ENCODE measurements at places on chromosomes 2 and 18. TPM values are rescaled to one million over a fixed set of nuclear protein-coding genes. Genes with fewer than 3 reads are reported as not detected.

- H3K4me3 ChIP-seq, result no peak overlapping the region
- H3K27me3 ChIP-seq, result no peaks in the 10 kb centered on the region
- H3K4me1 ChIP-seq, result peaks cover 20% of the 10 kb centered on the region
- no peak overlapping the region for H3K27ac ChIP-seq
- no peak for DNase-seq
These were observed 38.3 kb downstream of the IL1RL2 start for GRCh38 chr2:102224824-102225739.

DNA sequence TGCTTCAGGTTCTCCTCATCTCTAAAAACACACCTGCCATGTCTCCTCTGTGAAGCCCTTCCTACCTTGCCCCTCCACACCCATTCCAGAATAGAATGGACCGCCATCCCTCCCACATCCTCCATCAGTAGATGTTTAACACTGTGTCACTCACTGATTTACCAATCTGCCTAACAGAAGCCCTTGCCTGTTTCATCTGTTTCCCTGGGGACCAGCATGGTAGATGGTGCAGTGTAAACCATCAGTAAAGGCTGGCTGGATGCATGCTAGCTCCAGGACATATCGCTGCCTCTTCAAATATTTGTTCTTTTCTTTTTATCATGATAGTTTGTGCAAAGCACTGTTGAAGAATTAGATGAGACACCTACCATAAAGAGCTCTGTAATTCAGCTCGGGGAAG lies 271.4 kb downstream of the PIEZO2 start:
- no peaks in the 10 kb centered on the region for H3K4me1 ChIP-seq
- H3K27ac ChIP-seq, result no peak overlapping the region
- H3K4me3 ChIP-seq, result no peak overlapping the region
- DNase-seq, result no peak
- H3K36me3 ChIP-seq, result no peaks in the 10 kb centered on the region

GRCh38 chr2:82511894-82512293 lies 1947.2 kb downstream of the SUCLG1 start:
- H3K27ac ChIP-seq, result no peak overlapping the region
- no peaks in the 10 kb centered on the region for H3K27me3 ChIP-seq
- no peaks in the 10 kb centered on the region for H3K36me3 ChIP-seq
- no peak for DNase-seq

DNA sequence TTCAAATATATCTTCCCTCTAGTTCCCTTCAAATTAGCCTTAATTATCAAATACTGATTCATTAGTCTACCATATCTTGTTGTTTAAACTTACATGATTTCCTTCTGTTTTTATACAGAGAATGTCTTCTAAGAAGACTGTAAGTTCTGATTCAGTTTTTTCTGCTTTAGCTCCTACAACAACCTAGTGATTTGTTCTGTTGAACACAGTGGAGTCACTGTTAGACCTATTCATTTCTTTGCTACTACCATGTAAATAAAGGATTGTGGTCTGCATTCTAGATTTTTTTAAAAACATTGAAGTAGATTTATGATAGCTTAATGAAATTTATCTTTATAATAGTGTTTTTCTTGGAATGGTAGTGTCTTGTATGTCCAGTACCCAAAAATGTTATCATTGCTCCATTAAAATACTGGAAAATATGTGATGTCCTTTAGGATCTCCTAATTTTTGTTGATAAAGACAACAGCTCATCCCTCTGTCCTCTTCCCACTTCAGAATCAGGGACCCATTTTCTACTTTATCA lies 146.4 kb downstream of the MBD5 start:
- no peak for DNase-seq
- H3K36me3 ChIP-seq, result no peaks in the 10 kb centered on the region
- no peak overlapping the region for H3K27ac ChIP-seq
- no peak overlapping the region for H3K4me3 ChIP-seq
- no peaks in the 10 kb centered on the region for H3K27me3 ChIP-seq

CAPN14 gene
- 0.53 TPM for total RNA-seq

- peaks cover 33% of the 10 kb centered on the region for H3K36me3 ChIP-seq
- H3K27ac ChIP-seq, result no peak overlapping the region
- H3K4me1 ChIP-seq, result no peaks in the 10 kb centered on the region
- no peak overlapping the region for H3K4me3 ChIP-seq
These were observed 181.1 kb upstream of the PGAP1 start for GRCh38 chr2:197107291-197108269.

DNA sequence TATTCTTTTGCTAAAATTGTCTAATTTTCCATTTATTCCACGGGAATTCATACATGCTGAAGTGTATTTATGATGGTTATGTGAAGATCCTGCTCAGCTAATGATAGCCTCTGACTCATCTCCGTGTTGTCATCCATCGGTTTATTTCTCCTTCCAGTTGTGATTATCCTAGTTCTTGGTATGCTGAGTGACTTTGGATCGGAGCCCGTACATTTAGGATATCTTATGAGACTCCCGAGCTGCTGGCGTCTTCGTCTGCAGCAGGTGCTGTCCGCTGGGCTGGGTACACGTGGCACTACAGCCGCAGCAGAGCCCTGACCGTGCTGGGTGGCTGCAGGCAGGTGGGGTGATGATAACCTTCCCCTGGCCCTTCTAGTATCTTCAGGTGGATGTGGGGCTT lies 40.1 kb upstream of the GALR1 start:
- DNase-seq, result no peak
- H3K4me3 ChIP-seq, result no peak overlapping the region
- peak overlapping the region; percentile 63 for H3K27ac ChIP-seq
- H3K27me3 ChIP-seq, result no peaks in the 10 kb centered on the region

ARHGAP28 gene
- not detected for total RNA-seq

- DNase-seq, result peak; percentile 36
- no peaks in the 10 kb centered on the region for H3K27me3 ChIP-seq
- H3K4me1 ChIP-seq, result no peaks in the 10 kb centered on the region
- H3K27ac ChIP-seq, result no peak overlapping the region
- no peaks in the 10 kb centered on the region for H3K36me3 ChIP-seq
These were observed 1908.4 kb upstream of the PIK3C3 start for GRCh38 chr18:40046596-40046995.

AP1S3 gene
- total RNA-seq, result 0.96 TPM

DNA sequence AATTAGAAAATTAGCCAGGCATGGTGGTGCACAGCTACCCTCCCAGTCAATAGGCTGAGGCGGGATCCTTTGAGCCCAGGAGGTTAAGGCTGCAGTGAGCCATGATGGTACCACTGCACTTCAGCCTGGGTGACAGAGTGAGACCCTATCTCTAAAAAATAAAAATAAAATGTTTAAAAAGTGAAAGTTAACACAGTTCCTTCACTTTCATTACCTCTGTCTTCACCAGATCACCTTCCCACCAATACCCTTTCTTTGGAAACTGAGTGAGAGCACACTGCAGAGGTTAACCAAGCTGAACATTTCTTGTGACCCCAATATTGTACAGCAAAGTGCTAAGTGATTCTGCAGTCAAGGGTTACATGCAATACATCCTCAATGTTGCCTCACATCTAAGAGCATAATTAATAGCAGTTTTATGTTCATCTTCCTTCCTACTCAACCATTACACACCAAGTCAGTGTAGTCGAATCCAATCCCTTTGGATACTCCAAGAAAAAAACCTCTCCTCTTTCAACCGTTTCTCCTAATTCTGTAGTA lies 1.7 kb downstream of the L3MBTL4 start:
- no peak overlapping the region for H3K27ac ChIP-seq
- no peak overlapping the region for H3K4me3 ChIP-seq
- DNase-seq, result no peak
- H3K36me3 ChIP-seq, result no peaks in the 10 kb centered on the region
- no peaks in the 10 kb centered on the region for H3K4me1 ChIP-seq

GRCh38 chr2:62406573-62407043 lies 99.4 kb downstream of the TMEM17 start:
- H3K4me1 ChIP-seq, result no peaks in the 10 kb centered on the region
- no peaks in the 10 kb centered on the region for H3K27me3 ChIP-seq
- H3K36me3 ChIP-seq, result no peaks in the 10 kb centered on the region
- no peak overlapping the region for H3K27ac ChIP-seq

DNA sequence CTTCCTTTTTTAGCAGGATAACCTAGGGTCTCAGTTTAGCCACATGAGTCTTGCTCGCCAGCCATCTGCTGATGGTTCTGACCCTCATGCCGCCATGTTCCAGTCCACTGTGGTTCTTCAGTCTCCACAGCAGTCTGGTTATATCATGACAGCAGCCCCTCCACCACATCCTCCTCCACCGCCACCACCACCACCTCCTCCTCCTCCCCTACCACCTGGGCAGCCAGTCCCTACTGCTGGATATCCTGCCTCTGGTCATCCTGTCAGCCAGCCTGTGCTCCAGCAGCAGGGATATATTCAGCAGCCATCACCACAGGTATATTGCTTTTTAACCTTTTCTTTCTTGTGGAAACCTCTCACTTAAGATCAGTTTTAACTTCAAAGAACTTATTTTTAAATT lies 89.9 kb upstream of the UBXN4 start:
- H3K27me3 ChIP-seq, result no peaks in the 10 kb centered on the region
- no peak for DNase-seq
- no peak overlapping the region for H3K27ac ChIP-seq
- no peak overlapping the region for H3K4me3 ChIP-seq
- H3K36me3 ChIP-seq, result peaks cover 9% of the 10 kb centered on the region

GRCh38 chr2:16043192-16043591 lies 102.8 kb downstream of the MYCN start:
- no peak for DNase-seq
- H3K36me3 ChIP-seq, result no peaks in the 10 kb centered on the region
- H3K4me3 ChIP-seq, result no peak overlapping the region
- no peaks in the 10 kb centered on the region for H3K27me3 ChIP-seq
- no peaks in the 10 kb centered on the region for H3K4me1 ChIP-seq
- no peak overlapping the region for H3K27ac ChIP-seq

ACTG2 gene
- not detected for total RNA-seq

RPRM gene
- total RNA-seq, result not detected

VSNL1 gene
- not detected for total RNA-seq

- no peak for DNase-seq
- no peaks in the 10 kb centered on the region for H3K27me3 ChIP-seq
- no peaks in the 10 kb centered on the region for H3K36me3 ChIP-seq
These were observed 1.4 kb upstream of the ANXA4 start for GRCh38 chr2:69740502-69740951.

ZSWIM2 gene
- total RNA-seq, result not detected

HOXD13 gene
- not detected for total RNA-seq

DNA sequence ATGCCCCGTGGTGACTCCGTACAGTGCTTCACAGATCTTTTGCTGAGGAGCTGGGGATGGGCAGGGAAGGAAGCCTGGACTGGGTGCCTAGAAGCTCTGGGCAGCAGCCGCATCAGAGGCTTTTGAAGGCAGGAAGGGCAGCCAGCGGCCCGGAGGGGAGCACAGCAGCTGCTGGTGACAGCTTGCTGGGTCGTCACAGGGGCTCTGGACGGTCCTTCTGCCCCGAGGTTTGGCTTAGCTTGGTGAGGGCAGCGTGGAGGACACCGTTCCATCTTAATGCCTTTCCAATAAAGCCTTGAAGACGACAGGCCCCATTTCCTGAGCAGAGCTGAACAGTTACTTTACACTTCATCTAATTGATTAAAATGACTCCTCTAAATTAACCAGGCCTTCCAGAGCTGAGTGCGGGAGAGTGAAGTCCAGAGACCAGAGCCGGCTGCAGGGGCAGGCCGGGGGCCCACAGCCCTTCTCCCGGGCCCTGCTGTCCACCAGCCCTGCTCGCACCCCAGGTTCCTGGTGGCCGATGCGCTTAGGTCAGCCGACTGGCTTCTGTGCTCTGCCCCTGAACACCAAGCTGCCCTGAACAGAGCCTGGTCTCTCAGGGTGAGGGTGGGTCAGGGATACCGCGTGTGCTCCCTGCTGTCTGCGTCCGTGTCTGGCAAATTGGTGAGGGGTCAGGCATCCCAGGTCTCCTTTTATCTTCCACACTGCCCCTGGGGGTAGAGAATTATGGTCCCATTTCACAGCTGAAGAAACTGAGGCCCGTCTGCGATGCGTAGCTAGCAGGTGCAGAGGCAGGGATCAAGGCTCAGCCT lies 43.5 kb downstream of the RRM2 start:
- DNase-seq, result no peak
- no peak overlapping the region for H3K27ac ChIP-seq
- no peaks in the 10 kb centered on the region for H3K27me3 ChIP-seq
- no peaks in the 10 kb centered on the region for H3K4me1 ChIP-seq
- no peaks in the 10 kb centered on the region for H3K36me3 ChIP-seq

GTF2A1L gene
- total RNA-seq, result not detected

DNA sequence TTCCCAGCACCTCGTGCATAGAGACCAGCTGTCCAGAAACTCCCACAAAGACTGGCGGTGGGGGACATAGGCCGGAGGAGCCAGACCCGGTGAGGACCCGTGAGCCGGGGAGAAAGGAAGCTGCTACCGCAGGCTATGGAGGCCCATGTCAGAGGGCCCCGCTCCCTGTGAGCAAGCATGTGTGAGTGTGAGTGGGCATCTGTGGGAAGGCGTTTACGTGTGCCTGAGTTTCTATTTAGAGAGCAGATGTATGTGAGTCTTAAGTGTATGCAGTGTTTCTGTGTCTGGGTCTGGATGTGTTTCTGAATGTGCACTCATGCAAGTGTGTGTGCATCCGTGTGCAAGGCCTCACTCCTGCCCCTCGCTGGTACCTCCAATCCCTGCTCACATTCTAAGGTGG lies 187.8 kb upstream of the RAB6C start:
- H3K4me1 ChIP-seq, result no peaks in the 10 kb centered on the region
- H3K27me3 ChIP-seq, result no peaks in the 10 kb centered on the region

RTN4 gene
- total RNA-seq, result 73.8 TPM

DNA sequence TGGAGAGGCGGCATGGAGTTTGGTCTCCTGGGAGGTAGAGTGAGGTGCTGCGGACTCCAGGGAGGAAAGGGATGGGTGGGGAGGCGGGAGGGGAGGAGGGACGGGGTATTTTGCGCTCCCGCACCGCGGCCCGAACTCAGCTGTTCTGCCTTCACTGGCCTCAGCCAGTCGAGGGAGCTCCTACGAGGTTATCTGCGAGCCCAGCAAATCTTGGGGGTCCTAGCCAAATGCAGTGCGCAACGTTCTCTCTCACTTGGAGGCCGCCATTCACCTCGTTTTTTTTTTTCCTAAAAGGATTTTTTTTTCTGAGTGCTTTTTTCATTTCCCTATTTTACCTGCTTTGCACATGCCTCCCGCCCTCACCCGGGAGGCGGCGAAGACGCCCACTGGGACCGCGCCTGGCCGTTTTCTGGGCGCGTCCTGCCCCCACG lies 877 bp upstream of the BCL2L11 start:
- H3K4me1 ChIP-seq, result peaks cover 47% of the 10 kb centered on the region
- no peak overlapping the region for H3K4me3 ChIP-seq
- H3K27me3 ChIP-seq, result peaks cover 36% of the 10 kb centered on the region
- H3K27ac ChIP-seq, result no peak overlapping the region
- no peak for DNase-seq

DSG2 gene
- not detected for total RNA-seq

DNA sequence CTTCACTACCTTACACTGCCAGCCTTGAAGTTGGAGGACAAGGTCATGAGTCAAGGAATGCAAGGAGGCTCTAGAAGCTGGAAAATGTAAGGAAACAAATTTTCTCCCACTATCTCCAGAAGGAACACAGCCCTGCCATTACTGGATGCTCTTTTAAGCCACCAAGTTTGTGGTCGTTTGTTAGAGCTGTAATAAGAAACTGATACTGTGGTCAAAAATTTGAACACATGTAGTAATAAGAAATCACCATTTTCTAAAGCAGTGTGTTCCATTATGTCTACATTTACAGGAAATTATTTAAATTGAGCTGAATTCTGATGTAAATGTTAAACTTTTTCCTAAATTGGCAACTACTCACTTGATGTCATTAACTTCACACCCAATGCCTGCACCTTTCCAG lies 729.0 kb downstream of the KCNJ3 start:
- no peak for DNase-seq
- no peaks in the 10 kb centered on the region for H3K4me1 ChIP-seq
- H3K27ac ChIP-seq, result no peak overlapping the region
- no peak overlapping the region for H3K4me3 ChIP-seq
- no peaks in the 10 kb centered on the region for H3K27me3 ChIP-seq

AFF3 gene
- total RNA-seq, result 3.9 TPM

NPHP1 gene
- 0.23 TPM for total RNA-seq

Measured in CD4-positive, alpha-beta memory T cell (primary cell).